ENCODE measurements at places on chromosomes 6 and 20.

- DNase-seq, result no peak
Measured at GRCh38 chr6:133806382-133807140, 82.4 kb upstream of the TCF21 start.

GRCh38 chr6:42394151-42394550, 57.6 kb downstream of the TRERF1 start:
- DNase-seq, result no peak

DNA sequence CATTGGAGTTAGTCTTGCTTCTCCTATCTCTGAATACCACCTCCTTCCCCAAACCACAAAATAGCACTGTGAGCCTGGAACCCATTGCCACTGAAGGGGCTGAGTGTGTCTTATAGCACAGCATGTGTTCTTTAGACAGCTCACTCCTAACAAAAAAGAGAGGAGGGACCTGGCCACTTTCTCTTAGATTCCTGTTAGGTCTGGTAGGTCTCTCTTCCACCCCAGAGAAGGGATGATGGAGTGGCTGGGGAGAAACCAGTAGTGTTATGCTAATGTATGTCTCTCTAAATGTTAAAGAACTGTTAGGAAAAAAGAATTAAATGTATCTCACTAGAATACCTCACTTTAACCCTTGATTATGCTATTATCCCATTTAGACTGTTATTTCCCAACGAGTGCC, 340.3 kb downstream of the EPHA7 start:
- DNase-seq, result no peak

- no peak for DNase-seq
Measured at GRCh38 chr20:3123542-3123941, 36.1 kb downstream of the FASTKD5 start.

DNA sequence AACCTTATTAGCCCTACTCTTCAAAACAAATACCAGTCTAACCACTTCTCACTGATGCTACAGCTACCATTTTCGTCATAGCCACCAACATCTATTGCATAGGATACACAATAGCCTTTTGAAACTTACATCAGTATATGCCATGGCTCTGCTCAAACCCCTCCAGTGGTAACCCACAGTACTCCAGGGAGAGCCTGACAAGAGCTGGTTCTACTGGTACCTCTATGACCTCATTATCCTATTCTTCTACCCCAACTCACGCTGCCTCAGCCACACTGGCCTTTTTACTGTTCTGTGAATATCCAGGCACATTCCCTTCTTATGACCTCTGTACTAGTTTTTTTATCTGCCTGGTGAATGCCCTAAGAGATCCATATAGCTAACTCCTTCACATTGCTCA, 157.6 kb downstream of the ARHGAP18 start:
- no peak for DNase-seq

DNA sequence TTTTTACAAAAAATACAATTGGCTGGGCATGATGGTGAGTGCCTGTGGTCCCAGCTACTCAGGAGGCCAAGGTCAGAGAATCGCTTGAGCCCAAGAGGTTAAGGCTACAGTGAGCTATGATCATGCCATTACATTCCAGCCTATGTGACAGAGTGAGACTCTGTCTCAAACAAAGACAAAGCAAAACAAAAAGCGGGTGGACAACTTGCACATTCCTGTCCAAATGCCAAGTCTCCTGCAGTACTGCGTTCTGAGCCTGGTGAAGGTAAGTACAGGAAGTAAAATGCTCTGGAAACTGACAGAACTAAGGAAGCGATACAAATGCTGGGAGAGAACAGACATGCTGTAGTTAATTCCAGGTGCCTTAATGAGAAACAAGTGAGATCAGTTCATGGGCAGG, 20.4 kb upstream of the TMEM242 start:
- DNase-seq, result no peak

DNA sequence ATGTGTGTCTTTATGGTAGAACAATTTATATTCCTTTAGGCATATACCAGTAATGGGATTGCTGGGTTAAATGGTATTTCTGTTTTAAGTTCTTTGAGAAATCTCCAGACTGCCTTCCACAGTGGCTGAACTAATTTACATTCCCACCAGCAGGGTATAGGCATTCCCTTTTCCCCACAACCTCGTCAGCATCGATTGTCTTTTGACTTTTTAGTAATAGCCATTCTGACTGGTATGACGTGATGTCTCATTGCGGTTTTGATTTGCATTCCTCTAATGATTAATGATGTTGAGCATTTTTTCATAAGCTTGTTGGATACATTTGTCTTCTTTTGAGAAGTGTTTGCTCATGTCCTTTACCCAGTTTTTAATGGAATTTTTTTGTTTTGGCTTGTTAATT, 5.3 kb upstream of the TASP1 start:
- DNase-seq, result no peak

DNA sequence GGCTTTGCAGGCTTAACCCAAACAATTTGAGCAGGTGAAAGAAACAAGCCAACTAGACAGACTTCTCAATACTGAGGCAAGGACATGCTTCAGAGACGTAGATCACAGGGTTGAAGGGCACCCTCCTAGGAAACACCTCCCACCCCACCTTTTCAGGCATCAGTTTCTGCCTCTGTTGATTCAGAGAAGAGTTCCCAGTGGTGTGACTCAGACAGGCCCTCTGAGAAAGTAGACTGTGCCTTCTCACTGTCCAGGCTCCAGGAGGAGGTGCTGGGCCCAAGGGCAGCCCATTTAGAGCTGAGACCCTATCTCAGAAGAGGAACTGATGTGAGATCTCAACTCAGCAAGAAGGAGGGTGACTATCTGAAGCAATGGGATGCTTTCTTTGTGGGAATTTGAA, 108.1 kb downstream of the FAM50B start:
- DNase-seq, result no peak

DNA sequence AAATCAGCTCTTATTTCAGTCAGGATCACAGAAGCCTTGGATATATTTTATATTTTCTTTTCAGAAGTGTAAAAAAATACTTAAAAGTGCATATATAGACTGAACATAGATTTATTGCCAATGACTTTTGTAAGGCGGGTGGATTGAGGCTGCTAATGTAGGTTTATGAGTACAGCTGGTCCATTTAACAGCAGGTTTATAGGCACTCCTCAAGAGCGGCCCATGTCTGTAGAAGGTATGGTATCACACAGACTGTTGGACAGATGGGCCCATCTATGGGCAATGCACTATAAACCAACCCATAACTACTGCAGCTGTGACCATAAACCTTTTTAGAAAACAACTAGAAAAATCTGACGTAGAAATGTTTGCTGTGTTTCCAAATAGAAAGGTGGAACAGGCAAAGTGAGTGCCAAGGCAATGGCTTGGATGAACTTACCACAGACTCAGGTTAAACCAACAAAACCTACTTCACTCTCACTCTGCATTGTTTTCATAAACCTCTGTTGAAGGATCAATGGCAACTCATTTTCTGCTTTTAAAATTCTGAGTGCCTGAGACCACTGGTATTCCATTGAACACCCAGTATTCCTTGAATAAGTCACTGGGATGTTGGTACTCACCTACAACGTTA, 170.6 kb upstream of the EYA4 start:
- DNase-seq, result no peak

- DNase-seq, result no peak
Measured at GRCh38 chr20:32804817-32805216, 14.9 kb upstream of the MAPRE1 start.

GRCh38 chr20:44106615-44107014, 80.4 kb downstream of the JPH2 start:
- DNase-seq, result no peak

- DNase-seq, result no peak
Measured at GRCh38 chr20:14632906-14633305, 295.5 kb upstream of the FLRT3 start.

DNA sequence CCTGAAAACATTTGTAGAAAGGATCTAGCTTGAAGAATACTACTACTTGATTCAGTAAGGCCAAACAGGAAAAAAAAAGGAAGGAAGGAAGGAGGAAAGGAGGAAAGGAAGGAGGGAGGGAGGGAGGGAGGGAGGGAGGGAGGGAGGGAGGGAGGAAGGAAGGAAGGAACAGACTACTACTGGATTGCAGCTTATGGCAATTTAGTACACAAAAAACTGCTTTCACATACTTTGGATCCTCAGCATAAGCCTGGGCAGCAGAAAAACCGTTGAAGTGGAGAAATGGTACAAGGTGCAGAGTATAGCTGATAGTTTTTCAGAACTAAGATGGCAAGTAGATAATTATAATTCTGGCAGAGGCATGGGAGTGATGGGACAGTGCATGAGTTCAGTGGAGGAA, 201.6 kb downstream of the BTBD9 start:
- DNase-seq, result no peak

- no peak for DNase-seq
Measured at GRCh38 chr20:14957402-14957801, 620.0 kb upstream of the FLRT3 start.

DNA sequence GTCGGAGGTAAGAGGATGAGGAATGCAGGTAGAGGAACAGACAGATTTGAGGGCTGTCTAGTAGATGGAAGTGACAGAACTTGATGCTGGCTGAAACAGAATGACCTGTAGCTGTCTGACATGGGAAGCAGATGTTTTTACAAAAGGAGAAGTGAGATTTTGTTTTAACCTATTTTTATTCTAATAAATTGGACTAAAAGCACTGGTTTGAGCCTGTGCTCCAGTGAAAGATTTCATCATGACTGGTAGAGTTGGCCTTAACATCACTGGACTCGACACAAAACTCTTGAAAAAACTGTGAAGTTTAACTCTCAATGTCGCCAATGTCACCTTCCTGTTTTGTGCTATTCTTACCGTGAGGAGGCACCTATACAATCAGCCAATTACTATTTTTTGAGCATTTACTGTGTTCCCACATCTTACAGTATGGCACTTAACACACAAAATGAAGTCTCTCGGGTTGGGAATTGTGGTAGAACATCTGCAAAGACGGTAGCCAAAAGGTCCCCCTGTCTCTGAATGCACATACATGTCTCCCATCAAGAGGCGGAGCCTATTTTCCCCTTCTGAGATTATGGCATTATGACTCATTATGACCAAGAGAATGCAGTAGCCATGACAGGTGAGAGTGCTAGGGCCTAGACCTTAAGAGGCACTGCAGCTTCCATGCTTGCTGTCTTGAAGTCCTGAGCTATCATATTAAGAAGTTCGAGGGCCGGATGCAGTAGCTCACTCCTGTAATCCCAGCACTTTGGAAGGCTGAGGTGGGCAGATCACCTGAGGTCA, 93.2 kb downstream of the FOXF2 start:
- no peak for DNase-seq

Measured in activated naive CD4-positive, alpha-beta T cell treated with anti-CD3 and anti-CD28 coated beads, Interleukin-2, amount 50 U/mL, for 72 hours (primary cell).